ENCODE measurements at places on chromosomes 16 and 17. TPM values are rescaled to one million over a fixed set of nuclear protein-coding genes. Genes with fewer than 3 reads are reported as not detected.

DNA sequence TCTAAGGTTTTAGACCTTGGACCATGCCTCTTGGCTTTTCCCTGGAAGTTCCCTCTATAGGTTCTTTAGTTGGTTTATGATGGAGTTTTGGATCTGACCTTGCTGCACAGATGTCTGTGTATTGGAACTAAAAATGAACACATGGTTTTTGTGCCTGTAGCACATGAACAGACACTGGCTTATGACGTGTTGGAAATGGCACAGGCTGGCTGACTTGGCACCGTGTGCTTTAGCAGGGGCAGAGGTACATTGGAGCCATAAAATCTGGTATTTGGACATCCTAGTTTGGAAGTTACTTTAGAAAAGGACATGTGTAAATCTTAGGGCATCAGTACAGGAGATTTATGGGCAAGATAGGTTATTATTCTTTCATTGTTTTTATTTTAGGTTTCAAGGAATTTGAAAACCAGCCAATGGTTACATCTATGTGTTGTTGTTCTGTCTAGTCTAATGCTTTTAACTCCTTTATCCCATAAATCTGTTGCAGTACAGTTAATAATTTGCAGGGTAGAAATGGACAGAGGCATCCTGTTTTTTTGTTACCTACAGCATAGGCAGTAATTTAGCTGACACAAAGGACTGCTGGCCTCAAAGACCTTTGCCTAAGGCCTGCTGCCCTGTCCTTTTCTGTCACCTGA, 6.0 kb downstream of the SOCS7 start:
- no peak overlapping the region for H3K4me3 ChIP-seq
- H3K27ac ChIP-seq, result no peak overlapping the region
- peaks cover 29% of the 10 kb centered on the region for H3K4me1 ChIP-seq
- no peaks in the 10 kb centered on the region for H3K27me3 ChIP-seq

DNA sequence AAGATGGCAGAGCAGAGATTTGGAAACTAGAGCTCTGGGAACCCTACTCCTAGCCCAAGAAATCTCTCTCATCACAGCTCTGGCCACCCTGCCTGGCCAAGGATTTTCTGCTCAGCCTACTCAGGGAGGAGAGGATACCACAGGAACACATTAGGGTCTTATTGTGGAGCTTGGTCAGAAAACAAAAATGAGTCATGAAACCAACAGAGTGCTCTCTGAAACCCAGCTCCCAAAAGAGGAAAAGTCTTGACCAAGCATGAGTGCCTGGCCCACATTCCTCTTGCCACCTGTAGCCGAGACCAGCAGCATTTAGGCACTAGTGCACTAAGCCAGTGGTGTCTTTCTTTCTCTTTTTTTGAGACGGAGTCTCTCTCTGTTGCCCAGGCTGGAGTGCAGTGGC, 18.1 kb downstream of the SLC13A5 start:
- no peaks in the 10 kb centered on the region for H3K4me1 ChIP-seq
- H3K4me3 ChIP-seq, result no peak overlapping the region
- no peak overlapping the region for H3K27ac ChIP-seq
- no peaks in the 10 kb centered on the region for H3K36me3 ChIP-seq
- H3K27me3 ChIP-seq, result peaks cover 13% of the 10 kb centered on the region

Gene DHRS7C
- total RNA-seq, result not detected

Gene PDILT
- total RNA-seq, result not detected

GRCh38 chr16:81713796-81714195, 65.3 kb upstream of the PLCG2 start:
- no peak overlapping the region for H3K27ac ChIP-seq
- no peak for DNase-seq
- H3K4me3 ChIP-seq, result no peak overlapping the region
- peaks cover 31% of the 10 kb centered on the region for H3K4me1 ChIP-seq
- peaks cover 7% of the 10 kb centered on the region for H3K36me3 ChIP-seq

- DNase-seq, result no peak
- H3K4me3 ChIP-seq, result no peak overlapping the region
- no peaks in the 10 kb centered on the region for H3K36me3 ChIP-seq
- no peaks in the 10 kb centered on the region for H3K4me1 ChIP-seq
These were observed 8.2 kb upstream of the RBBP6 start for GRCh38 chr16:24531166-24531565.

DNA sequence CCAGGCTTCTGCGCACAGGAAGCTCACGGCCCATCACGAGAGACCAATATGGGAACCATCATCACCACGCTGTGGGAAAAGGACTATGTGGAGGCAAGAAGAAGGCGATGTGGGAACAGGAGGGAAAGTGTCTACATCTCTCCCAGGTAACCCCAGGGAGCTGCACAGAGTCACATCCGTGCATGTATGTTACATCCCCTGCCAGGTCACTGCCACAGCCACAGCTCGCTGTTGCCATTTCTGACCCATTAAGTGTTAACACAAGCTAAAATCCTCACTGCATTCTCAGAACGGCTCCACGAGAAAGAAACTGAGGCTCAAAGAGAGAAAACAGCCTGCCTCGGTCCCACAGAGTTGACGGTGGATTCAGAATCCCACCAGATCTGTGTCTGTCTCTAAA, 319.1 kb downstream of the FOXL1 start:
- no peak overlapping the region for H3K27ac ChIP-seq
- peaks cover 6% of the 10 kb centered on the region for H3K4me1 ChIP-seq
- H3K4me3 ChIP-seq, result no peak overlapping the region
- H3K27me3 ChIP-seq, result no peaks in the 10 kb centered on the region

Gene CES1
- total RNA-seq, result not detected

GRCh38 chr17:82277851-82278250, 4.4 kb upstream of the CSNK1D start:
- peaks cover 12% of the 10 kb centered on the region for H3K4me1 ChIP-seq
- no peak overlapping the region for H3K4me3 ChIP-seq
- H3K27ac ChIP-seq, result no peak overlapping the region

Measured in activated T-helper 2 cell treated with anti-CD3 and anti-CD28 coated beads, Interferon-gamma antibody, Interleukin-2, Interleukin-4, amounts not matched to agents 10 μg/mL and 5 μg/mL and 100 μg/mL, durations not matched to agents 14 hours and 24 hours and 36 hours (primary cell).